ENCODE measurements at places on chromosomes 1 and 21.

GRCh38 chr1:203197625-203198024, 11.1 kb upstream of the CHI3L1 start:
- peak; percentile 89 for DNase-seq

DNA sequence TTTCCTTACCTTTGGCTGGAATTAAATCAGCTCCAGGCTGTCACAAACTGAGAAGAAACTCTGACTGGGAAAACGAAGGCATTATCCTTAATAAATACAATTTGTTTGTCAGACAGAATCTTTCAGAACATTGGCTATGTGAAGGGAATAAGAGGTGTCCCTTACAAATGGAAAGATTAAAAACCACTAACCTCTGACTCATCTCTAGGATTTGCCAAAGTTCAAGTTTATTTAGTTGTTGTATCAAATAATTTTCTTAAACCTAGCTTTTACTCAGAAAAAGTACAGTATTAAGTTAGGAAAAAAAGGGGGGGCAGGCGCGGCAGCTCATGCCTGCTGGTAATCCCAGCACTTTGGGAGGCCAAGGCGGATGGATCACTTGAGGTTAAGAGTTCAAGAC, 15.7 kb downstream of the SERTAD4 start:
- no peak for DNase-seq

DNA sequence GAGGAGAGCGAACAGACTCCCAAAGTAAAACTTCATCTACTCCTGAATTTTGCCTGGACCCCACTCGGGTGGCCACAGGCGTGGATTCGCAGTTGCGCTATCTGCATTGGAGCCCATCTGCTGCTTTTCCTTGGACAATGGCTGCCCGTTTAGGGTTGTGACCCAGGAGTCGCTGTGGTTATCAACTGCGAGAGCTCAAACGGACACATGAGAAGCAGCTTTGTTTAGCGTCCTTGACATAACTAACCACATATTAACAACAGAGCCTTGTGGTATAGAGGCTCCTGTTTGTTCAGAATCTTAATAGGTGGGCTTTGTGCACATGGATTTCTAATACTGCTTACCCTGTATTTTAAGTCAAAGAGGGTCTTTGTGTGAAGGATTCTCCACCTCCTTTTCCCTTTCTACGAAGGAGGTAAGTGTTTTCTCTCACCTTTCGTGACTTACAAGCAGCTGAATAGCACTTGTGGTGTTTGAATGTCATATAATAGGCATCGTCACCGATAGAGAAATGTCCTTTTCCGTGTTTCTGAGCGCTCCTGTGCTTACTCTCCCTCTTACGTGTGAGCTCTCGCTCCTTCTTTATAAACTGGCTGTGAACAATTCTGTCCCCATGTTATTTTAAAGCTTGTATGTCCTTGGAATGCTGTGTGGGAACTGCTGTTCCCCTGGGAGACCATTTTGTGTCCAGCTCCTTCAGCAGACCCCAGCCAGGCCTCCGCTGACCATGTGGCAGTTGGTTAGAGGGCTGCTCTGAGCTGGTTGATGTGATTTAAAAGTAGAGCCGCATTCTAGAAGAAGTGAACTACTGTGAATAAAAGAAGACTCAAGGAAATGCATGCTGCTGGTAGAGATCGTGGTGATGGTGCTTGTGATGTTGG, 441.4 kb downstream of the RPS6KC1 start:
- DNase-seq, result no peak

GRCh38 chr21:33977721-33978369, 62.2 kb upstream of the ATP5PO start:
- DNase-seq, result no peak

GRCh38 chr1:20494609-20495311, 8.8 kb upstream of the CAMK2N1 start:
- DNase-seq, result no peak

DNA sequence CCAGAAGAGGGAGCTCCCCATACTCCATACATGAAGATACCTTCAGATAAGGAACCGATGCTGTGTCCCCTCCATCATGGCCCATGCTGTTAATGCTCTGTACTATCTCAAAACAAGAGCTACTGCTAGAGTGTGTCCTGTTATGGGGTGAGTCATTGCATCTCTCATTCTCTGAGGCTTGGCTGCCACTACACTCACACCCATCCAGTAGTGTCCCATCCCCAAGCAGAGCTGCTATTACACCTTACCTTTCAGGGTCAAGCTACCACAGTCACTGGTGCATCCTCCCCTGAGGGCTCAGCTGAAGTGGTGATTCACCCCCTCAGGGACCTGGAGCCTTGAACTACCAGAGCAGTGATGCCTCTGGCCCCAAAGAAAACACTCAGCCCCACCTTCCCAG, 198.5 kb downstream of the PLA2G4A start:
- no peak for DNase-seq

DNA sequence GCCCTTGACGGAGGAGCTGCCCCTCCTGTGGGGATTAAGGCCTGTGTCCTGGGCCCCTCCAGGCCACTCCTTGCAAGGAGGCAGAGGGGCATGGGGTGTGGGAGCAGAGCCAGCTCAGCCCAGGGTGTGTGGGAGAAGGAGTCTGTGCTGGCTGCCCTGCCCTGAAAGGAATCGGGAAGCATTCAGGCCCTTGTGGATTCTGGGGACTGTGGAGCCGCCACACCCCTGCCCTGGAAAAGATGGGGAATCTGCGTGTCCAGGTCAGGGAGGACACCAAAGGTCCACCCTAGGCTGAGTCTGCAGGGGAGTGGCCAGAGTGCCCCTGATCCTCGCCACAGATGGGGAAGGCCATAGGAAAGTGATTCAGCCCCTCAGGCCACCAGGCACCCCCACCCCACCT, 16.5 kb upstream of the PRDM16 start:
- no peak for DNase-seq

DNA sequence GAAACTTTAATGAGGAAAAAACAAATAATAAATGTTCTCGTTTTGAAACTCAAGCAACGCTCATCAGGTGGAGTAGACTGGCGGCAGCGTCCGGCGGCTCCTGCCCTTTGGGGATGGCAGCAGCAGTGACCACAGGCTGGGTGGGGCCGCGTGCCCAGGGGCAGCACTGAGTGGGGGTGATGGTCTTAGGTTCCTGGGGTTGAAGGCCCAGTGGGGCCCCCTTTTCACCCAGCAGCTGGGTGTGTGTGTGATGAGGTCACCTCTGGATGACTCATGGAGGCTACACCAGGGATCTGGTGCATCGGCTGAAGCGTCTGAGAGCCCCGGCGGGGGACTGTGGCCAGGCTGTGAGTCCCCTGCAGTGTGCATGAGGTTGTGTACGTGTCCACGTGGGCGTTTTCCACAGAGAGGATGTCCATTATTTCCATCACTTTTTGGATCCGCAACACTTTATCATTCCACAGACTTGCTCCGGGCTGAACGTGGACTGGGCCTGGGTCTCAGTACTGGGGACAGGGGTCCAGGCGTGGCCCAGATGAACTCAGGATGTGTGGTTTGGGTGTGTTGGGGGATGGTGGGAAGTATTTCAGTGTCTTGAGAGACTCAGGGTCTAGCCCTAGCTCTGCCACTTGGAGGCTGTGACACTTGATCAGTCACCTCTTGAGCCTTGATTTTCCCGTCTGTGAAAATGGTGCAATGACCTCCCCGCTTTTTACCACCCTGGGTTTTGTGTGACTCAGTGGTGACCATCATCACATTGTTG, 25.6 kb downstream of the LDLRAP1 start:
- DNase-seq, result peak; percentile 89

Data from mesendoderm (in vitro differentiated cells).